ENCODE measurements at places on chromosomes 13 and 19.

DNA sequence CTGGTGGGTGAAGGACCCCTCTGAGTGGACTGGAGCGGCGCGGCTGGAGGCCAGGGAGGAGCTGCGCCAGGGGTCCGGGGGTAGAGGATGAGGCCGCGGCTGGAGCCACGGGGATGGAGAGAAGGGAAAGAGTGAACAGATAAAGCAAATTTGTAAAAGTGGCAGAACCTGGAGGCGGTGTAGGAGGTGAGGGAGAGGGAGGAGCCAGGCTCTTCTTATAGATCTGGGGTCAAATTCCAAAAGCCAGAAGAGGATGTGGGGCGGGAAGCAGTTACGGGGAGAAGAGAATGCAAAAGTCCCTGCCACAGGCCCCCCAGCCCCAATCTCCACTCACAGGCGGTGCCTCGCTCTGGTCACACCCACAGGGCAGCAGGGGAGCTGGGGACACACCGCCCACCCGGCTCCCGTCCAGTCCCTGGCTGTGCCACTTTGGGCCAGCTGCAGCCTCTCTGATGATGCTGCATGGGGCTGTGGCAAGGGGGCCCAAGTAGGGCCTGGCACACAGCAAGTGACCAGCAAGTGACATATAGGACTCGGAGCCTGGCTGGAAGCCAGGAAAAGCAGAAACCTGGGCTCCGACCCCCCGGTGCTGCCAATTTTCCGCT is 11.1 kb downstream of the LRRC4B start:
- no peak for DNase-seq

DNA sequence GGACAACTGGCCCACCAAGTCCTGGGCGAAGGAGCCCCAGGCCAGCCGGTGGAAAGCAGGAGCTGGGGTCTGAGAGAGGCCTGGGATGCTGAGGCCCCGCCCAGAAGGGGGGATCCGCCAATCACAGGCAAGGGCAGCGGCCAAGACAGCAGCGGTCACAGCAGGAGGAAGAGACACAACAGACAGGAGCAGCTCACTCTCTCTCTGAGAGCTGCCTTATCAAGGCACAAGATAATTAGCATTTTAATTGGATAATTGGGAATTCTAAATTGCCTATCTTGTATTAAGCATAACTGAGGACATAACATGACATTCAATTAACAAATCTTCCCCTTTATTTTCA is 46.2 kb downstream of the CEBPG start:
- no peak for DNase-seq

GRCh38 chr13:50798923-50799322 is 44.6 kb downstream of the DLEU7 start:
- no peak for DNase-seq

DNA sequence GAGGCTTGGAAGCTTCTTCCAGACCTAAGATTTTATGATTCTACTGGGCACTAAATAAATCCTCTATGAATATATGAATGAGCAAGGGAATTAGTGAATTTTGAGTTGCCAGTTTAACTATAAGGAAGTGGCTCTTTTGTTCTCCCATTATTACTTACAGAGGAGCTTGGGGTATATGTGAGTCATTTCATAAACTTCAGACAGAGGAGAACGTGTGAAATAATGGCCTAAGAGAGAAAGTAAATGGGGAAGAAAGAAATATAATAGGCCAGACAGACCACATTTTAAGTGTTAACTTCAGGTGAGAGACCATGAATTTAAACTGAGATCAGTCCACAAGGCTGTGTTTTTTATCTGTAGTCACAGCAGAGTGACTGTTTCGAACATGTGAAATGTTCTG is 570.9 kb downstream of the GPC6 start:
- no peak for DNase-seq

- no peak for DNase-seq
These were observed 11.4 kb downstream of the CHAMP1 start for GRCh38 chr13:114325729-114326128.

- peak; percentile 85 for DNase-seq
These were observed 31.8 kb downstream of the DNM2 start for GRCh38 chr19:10749435-10750384.

- no peak for DNase-seq
These were observed 4.2 kb upstream of the SPC24 start for GRCh38 chr19:11159598-11160439.

DNA sequence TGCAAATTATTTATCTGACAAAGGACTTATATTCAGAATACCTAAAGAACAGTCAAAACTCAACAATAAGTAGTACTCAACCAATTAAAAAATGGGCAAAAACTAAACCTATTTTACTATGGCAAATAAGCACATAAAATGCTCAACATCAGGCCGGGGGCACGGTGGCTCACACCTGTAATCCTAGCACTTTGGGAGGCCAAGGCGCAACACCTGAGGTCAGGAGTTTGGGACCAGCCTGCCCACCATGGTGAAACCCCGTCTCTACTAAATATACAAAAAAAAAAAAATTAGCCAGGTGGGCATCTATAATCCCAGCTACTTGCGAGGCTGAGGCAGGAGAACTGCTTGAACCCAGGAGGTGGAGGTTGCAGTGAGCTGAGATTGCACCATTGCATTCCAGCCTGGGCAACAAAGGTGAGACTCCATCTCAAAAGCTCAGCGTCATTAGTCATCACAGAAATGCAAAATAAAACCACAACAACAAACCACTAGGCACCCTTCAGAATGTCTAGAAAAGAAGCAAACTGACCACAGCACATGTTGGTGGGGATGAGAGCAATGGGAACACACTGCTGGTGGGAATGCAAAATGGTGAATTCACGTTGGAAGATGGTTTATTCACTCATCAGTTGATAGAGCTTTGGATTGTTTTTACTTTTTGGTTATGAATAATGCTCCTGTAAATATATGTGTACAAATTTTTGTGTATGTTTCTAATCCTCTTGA is 180.6 kb upstream of the SOX1 start:
- DNase-seq, result no peak

Measured in upper lobe of left lung (tissue), 6 donors.